ENCODE measurements at places on chromosomes 11 and 22.

DNA sequence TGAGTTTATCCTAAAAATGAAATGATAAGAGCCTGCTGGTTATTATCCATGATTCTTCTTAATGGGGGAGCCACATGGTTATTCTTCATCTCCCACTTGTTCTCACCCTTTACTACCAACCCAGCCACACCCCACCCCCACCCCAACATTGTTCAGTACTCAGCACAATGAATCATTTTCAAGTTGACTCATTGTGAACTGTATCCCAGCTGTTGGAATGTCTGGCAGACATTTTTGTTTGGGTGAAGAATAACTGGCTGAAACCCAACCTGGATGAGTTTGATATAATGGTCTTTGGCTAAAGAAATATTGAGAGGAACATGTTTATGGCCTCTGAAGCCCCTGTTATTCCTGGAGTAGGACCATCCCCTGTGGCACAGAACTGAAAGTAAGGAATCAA is 136.2 kb downstream of the ELP4 start:
- no peak for DNase-seq

- DNase-seq: no peak
These were observed 27.6 kb downstream of the ART5 start for GRCh38 chr11:3613998-3614741.

GRCh38 chr22:40397396-40397795 is 27.0 kb downstream of the SGSM3 start:
- DNase-seq: no peak

- DNase-seq: no peak
These were observed 467.6 kb downstream of the NTM start for GRCh38 chr11:131838016-131838415.

DNA sequence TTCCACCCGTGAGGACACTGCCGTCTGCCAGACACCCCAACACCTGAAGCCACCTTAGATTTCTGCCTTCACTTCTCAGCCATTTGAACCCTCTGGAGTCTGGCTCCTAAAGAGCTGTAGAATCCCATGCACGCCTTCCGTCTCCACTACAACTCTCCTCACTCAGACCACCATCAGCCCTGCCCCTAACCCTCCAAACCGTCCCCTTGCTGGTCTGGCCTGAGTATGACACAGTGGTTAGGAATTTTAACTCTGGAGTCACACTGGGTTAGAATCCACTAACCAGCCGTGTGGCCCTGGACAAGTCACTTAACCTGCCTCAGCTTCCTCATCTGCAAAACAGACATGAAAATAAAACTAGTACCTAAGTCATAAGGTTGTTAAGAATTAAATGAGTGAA is 3.0 kb downstream of the CNIH2 start:
- no peak for DNase-seq

GRCh38 chr11:22466809-22467208 is 128.6 kb downstream of the SLC17A6 start:
- DNase-seq: no peak

DNA sequence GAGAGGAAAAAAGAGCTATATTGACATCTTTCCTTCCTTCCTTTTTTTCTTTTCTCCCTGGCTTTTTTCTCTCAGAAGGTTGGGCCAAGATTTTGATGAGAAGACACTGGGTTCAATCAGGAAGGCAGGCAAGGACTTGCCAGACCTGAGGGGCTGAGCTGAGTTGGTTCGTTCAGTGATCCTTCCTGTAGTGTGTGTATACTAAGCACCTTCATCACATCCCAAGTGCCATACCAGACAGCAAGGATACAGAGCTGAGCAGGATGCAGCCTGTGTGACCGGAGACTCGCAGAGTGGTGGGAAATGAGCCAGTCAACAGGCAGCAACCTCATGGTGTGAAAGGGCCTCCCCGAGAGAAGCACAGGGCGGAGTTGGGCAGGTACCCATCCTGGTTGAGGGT is 95.5 kb downstream of the SPON1 start:
- no peak for DNase-seq

GRCh38 chr11:74459584-74459983 is 7.8 kb downstream of the KCNE3 start:
- DNase-seq: no peak

DNA sequence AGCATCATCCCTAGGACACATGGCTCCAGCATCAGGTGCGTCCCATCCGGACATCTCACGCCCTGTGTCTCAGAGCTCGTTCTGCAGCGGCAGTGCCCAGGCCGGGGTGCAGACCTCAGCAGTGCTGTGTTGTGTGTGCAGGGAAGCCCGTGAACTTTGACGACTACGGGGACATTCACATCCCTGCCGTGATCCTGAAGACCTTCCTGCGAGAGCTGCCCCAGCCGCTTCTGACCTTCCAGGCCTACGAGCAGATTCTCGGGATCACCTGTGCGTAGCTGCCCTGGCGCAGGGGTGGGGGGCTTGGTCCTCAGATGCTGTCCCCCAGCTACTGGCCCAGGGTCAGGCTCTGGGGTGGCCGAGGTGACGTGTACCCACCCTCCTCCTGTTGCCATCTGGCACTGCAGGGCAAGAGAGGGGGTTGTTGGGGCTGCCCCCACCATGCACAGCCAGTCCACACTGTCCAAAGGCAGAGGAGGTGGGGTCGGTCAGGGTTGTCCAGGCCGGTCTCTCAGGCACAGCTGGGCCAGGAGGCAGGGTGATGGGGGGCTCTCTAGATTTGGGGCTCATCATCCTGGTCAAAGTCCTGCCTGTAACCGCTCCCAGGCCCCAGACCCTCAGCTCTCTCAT is 96.5 kb downstream of the ARHGAP8 start:
- no peak for DNase-seq

DNA sequence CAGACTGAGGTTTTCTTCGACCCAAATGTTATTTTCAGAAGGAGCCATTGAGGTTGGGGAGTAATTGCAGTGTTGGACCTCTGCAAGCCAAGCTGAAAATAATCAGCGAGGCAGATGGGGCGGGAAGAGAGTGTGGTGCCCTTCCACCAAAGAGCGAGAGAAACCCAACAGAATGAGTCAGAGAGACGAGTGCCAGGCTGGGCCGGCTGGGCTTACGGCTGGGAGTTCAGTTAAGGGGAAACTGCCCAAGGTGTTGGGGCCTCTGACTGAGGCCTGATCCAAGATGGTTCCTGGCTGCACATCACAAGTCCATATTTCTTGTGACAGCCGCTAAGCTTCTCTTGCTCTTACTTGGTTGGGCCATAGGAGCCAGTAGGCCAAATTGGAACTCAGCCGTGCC is 30.4 kb upstream of the CREB3L1 start:
- DNase-seq: no peak

DNA sequence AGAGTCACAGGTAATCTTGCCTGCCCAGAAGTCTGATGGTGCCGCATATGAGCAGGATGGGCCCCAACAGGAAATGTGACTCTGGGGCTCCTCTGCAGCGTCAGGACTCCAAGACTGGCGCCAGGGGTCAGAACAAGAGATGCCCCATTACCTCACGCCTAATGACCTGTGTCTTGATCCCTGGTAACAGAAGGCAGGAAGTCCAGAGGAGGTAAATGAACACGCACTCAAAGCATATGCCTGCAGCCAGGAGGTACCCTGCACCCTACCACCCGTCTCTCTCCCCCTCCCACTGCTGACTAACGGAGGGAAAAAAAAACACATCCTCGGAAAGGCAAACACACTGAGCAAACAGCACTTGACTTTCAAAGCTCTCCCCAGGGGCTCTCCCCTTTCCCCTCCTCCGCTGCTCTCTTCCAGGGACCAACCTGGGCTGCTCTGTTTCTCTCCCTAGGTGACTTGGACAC is 37.3 kb downstream of the ABCC8 start:
- no peak for DNase-seq

DNA sequence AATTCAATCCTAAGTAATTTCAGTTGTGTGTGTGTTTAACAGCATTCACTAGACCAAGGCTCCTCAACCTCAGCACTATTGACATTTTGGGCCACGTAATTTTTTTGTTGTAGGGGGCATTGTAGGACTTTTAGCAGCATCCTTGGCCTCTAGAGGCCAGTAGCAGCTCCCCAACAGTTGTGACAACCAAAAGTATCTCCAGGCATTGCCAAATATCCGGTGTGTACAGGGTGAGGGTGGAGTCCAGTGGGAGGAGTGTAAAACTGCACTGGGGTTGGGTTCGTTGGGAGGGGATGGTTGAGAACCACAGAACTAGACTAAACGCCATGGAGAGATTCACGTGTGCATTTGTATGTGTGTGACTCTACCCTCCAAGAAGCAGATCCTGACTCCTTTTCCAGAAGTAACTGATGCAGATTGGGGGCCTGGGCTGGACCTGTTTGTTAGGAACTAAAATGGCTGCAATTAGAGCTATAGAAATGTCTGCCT is 5.9 kb upstream of the PHF21A start:
- no peak for DNase-seq

GRCh38 chr11:22666688-22667439 is 453 bp downstream of the GAS2 start:
- DNase-seq: peak; percentile 66

GRCh38 chr11:65853246-65853979 is 4.6 kb downstream of the CFL1 start:
- no peak for DNase-seq

- DNase-seq: no peak
These were observed 37.4 kb downstream of the LARGE2 start for GRCh38 chr11:45959851-45960250.

GRCh38 chr22:49567899-49568750 is 259.5 kb downstream of the BRD1 start:
- peak; percentile 35 for DNase-seq

DNA sequence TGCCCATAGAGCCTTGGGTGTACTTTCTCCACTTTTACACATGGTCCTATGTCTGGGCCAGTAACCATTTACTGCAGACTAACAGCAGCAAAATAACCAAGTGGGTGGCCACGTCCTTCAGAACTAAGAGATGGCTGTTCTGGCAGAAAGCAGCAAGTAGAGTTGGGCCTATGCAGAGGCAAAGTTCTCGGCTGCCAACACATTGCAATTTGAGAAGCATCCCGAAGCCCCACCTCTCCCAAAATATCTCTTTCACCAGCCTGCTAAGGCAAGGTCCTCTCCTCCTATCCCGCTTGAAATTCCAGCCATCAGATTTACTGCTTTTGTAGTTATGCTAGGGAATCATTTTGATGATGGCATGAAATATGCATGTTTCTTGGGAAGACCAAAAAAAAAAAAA is 118.5 kb upstream of the APOA1 start:
- DNase-seq: no peak

DNA sequence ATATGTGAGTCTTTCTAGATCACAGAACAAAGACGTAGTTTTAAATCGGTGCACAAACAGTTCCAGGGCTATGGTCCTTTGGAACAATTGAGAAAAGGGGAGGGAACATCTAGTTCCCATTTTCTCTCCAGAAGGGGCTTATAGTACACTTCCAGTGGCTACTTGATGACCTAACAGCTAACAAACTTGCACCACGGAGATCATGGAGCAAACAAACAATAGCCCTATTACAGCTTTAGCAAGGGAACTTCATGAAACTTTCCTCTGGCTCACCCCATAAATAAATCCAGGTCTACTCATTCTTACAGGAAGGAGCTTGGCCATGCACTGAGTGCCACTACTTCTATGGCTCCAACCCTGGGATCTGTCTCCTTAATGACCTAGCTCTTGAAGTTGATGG is 8.3 kb upstream of the FOLR2 start:
- no peak for DNase-seq

DNA sequence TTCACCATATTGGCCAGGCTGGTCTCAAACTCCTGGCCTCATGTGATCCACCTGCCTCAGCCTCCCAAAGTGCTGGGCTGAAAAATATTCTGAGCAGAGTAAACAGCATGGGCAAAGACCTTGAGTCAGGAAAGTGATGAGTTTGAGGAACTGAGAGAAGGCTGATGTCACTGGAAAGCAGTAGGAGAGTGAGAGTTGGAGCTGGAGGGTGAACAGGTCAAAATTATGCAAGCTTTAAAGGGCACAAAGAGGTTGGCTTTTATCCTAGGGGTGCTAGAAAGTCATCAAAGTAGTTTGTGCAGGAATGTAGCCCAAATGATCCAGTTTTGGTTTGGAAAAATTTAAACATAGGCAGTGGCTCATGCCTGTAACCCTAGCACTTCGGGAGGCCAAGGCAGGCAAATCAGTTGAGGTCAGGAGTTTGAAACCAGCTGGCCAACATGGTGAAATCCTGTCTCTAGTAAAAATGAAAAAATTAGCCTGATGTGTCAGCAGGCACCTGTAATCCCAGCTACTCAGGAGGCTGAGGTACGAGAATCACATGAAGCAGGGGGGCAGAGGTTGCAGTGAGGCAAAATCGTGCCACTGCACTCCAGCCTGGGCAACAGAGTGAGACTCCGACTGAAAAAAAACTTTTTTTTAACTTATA is 44.7 kb upstream of the CXCR5 start:
- DNase-seq: no peak

- DNase-seq: no peak
These were observed 97.7 kb downstream of the TEAD1 start for GRCh38 chr11:12771875-12772274.

- no peak for DNase-seq
These were observed 4.4 kb downstream of the BIK start for GRCh38 chr22:43114958-43115357.

GRCh38 chr11:57407010-57407920 is 16.8 kb upstream of the PRG2 start:
- no peak for DNase-seq

DNA sequence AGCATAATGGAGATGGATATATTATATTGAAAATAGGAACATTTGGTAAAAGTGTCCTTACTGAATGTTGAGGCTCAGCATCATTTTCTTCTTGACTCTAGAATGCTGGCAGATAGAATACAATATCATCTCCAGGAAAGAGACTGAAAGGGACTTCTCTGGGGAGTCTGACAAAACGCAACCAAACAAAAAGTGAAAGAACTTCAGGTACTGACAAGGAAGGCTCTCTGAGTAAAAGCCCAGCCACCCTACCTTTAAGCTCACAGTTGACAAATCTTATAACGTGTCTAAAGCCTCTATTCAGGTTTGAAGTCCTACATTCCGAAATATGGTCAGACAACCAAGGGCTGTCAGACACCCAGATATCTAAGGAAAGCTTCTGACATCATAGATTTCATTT is 590.8 kb downstream of the SOX6 start:
- no peak for DNase-seq

- no peak for DNase-seq
These were observed 1.4 kb upstream of the ARCN1 start for GRCh38 chr11:118570787-118571186.

GRCh38 chr11:76160856-76161255 is 45.4 kb downstream of the WNT11 start:
- no peak for DNase-seq

DNA sequence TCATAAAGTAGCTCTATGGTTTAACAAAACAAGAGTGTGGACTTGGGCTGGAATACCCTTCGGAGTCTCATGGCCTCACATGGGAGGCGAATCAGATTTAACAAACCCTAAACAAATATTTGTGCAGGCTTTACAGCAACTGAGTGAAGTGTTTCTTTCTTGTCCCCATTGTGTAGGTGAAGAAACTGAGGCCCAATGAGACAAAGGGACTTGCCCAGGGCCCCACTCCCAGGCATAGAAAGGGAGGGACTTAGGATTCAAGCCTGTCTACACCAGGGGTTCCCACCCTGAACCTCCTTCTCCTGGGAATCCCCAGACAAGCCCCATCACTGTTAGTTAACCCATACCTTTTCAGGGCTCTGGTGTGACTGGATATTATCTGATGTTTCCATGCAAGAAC is 55.1 kb upstream of the CRYBB3 start:
- no peak for DNase-seq

GRCh38 chr11:45806937-45807791 is 2.2 kb downstream of the SLC35C1 start:
- DNase-seq: no peak

- DNase-seq: no peak
These were observed 55.9 kb downstream of the ZC3H12C start for GRCh38 chr11:110148775-110149744.

- DNase-seq: no peak
These were observed 13.7 kb upstream of the SHISAL1 start for GRCh38 chr22:44326491-44326885.

- DNase-seq: no peak
These were observed 40.5 kb downstream of the MICAL2 start for GRCh38 chr11:12150831-12151382.

All from sciatic nerve (tissue), 2 donors.